ENCODE measurements at places on chromosomes 3 and 15.

GRCh38 chr15:25771338-25771706 lies 91.8 kb downstream of the ATP10A start:
- DNase-seq: no peak

DNA sequence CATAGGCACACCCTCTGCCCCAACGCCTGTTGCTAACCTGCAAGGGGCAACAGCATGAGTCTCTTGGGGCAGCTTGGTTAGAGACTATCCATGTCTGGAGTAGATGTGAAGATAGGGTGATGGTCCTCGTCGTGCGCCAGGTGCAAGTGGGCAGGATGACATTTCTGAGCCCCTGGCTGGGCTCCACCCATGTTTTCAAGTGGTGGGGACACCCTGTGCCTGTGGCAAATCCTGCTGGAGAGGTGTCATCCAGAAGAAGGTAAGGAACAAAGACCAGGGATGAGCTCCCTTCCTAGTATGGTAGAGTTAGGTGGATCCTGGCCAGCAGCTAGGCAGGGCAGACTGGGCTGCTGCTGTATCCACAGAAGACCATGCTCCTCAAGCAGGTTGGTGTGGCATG lies 152.6 kb downstream of the ABHD5 start:
- DNase-seq: no peak

- peak; percentile 16 for DNase-seq
Observed at GRCh38 chr15:73941044-73941443, 14.8 kb downstream of the LOXL1 start.

DNA sequence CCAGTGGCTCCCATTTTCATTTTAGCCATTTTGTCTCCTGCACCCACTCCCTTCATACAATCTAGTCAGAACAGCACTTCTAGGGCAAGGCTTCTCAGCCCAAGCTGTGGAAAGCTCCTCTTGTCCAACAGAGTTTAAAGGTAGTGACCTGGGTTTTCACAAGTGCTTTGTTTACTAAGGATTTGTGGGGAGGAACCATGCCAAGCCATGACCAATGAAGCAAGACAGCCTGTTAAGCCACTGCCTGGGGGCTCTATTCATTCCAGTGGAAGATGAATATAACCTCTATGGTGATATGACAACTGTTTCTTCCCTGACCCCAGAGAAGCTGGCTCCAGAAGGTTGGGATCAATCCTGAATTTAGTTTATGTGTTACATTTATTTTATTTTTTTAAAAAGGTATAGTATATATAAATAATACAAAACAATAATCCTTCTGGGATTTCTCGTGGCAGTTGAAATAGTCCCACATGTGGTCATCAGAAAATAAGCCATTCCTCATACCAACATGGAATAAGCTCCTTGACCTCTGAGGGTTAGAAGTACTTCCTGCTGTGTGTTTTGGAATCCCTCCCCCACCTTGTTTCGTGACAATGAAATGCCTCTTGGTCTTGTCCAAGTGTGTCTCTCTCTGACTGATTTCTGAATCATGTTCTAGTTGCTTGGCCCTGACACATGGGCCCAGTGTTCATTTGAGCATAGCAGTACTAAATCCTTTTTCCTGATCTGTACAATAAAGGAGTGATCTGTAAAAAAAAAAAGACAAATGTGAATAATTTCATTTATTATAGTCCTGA lies 13.3 kb upstream of the THUMPD3 start:
- DNase-seq: no peak

DNA sequence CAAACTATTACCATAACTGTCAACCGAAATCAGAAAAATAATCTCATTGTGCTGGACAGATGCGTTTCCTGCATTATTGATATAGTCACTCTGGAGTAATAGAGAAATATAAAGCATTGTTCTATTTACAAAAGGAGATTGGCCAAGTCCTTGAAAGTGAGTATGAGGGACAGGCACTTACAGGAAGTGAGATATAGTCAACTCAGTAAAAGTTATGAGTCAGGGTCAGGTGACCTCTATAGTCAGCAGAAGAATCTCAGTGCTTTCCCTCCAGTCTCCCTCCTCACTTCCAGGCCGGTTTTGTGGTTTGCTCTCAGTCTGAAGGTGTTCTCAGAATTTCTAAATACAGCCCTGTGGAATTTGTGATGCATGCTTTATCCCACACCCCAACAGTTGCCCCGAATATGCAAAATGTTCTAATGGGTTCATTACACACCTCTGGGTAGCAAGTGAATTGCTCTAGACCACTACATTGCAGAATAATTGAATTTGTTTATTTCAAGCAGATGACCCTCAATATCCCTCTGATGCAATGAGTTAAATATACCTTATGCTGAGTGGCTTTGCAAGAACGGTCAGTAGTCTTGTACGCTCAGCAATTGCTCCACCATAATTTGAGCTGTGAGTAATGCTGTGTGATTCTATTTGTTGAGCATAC lies 787.7 kb downstream of the MCTP2 start:
- DNase-seq: peak; percentile 27

- no peak for DNase-seq
Observed at GRCh38 chr3:159472611-159473010, 516.0 kb upstream of the IL12A start.

All from LoVo (cell line).